ENCODE measurements at places on chromosomes 2 and 18.

- no peak for DNase-seq
Measured at GRCh38 chr2:241473399-241473798, 35.0 kb downstream of the STK25 start.

- no peak for DNase-seq
Measured at GRCh38 chr2:165692906-165693305, 101.1 kb downstream of the GALNT3 start.

- DNase-seq = peak; percentile 82
Measured at GRCh38 chr2:231489990-231490389, 25.7 kb upstream of the NCL start.

DNA sequence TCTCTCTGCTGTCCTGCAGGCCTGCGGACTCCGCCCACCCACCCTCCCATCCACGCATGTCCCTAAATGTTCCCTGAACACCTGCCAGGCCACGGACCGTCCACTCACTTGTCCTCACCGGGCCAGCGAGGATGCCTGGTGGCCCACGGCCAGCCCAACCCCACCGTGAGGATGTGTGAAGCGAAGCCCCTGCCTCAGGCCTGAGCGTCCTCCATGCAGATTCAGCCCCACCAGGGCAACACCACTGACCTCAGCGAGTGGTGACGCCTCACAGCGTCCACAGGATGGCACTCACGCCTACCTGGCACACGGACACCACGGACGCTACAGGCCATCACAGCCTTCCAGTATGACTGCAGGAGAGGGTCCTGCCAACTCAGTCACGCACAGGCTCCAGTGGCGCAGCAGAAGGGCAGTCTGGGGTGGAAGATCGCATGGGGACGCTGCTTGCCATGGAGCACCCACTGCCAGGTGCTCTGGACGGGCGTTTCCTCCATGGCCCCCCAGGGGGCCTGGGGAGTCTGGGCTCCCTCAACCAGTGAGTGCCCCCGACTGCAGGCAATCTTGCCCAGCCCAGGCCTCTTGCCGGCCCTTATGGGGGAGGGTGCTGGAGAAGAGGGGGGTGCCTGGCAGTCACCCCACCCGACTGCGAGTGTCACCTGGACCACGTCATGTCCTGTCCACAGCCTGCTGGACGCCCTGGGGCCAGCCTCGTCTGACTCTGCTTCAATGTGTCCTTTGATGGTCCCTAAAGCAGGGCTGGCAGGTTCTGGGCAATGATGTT is 25.4 kb downstream of the HDAC4 start:
- DNase-seq = peak; percentile 48

GRCh38 chr2:127179766-127180165 is 40.3 kb downstream of the CYP27C1 start:
- no peak for DNase-seq

DNA sequence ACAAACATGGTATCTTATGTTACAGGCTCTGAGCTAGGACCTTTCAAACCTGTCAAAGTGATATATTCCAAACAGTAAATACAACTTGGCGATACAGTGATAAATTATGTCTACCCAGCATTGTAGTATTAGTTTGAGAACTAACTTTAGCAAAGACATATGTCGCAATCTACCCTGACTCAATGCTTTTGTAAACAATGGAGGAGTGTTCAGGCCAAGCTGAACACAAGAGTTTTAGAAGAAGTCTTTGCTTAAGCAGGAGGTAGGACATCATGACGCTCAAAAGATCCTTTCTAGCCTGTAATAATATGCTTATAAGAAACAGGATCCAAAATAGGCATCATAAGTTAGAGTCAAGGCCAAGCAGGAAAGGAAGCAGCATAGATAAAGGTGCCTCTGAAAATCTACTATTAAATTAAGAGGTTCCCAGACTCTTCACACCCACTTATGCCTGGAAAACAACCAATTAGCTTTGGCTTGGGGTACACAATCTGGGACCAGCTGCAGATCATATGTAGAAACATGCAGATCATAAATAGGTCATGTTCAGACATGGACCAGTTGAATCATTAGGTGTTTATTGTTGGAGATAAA is 132.5 kb downstream of the CSRNP3 start:
- no peak for DNase-seq

DNA sequence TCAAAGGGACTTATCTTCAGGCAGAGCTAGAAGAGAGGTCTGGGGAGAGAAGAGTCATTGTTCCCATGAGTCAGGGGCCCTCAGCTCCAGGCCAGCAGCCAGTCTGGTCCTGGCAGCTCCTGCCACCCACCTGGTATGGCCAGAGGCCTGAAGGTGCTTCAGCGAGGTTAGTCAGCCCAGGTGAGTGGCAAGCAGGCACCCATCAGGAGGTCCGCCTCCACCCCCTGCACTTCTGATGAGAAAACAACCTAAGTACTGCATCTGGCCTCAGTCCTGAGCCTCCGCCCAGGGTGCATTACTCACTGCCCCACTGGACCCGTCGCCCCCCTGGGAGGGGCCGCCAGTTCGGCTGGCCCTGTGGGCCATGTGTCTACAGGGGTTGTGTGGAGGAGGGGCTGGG is 130.2 kb downstream of the INHBB start:
- DNase-seq = no peak

DNA sequence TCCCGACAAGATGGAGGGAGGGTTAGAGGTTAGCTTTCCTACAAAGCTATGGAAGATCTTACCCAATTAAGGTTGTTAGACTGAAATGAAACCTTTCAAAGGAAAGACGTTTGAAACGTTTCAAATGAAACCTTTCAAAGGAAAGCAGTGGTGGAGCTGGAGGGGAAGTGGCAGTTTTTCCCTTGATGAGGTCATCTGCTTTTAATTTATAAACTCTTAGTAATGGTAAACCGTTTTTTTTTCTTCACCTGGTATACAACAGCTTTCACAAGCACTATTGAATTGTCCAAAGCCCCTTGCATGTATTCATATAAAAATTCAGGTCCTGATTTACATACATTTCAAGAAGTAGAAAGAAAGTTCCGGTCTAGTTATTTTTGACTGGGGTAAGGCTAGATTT is 7.4 kb downstream of the PMAIP1 start:
- no peak for DNase-seq

DNA sequence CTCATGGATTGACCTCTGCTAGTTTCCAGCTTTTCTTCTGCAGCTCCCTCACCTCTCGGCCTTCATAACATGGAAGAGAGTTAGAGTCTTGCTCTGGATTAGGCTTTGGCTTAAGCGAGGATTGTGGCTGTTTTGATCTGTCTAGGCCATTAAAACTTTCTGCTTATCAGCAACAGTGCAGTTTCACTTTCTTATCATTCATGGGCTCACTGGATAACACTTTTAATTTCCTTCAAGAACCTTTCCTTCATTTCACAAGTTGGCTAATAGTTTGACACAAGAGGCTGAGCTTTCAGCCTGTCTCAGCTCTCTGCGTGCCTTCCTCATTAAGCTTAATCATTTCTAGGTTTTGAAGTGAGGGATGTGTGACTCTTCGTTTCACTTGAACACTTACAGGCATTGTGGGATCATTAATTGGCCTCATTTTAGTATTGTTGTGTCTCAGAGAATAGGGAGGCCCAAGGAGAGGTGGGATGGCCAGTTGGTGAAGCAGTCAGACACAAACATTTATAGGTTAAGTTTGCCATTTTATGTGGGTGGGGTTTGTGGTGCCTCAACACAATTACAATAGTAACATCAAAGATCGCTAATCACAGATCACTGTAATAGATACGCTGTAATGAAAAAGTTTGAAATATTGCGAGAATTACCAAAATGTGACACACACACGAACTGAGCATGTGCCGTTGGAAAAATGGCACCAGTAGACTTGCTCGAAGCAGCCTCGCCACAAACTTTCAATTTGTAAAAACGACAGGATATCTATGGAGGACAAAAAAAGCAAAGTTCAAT is 129.3 kb downstream of the ZNF236 start:
- DNase-seq = no peak

DNA sequence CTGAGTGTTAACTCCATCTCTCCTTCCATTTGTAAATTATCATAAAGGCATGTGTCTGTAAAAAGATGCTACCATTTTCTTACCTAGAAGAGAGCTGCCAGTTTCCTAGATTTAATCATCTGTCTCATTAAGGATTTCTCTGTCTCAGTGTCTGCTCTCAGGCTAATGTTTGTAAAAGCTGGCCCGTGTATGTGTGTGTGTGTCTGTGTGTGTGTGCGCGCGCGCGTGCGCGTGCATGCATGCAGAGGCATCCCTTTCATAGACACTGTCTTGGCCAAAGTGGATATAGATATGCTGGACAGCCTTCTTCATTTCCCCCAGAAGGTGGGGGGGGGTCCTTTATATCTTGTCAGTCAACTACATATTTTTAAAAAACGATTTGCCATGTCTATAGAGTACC is 18.9 kb downstream of the MGAT5 start:
- no peak for DNase-seq

DNA sequence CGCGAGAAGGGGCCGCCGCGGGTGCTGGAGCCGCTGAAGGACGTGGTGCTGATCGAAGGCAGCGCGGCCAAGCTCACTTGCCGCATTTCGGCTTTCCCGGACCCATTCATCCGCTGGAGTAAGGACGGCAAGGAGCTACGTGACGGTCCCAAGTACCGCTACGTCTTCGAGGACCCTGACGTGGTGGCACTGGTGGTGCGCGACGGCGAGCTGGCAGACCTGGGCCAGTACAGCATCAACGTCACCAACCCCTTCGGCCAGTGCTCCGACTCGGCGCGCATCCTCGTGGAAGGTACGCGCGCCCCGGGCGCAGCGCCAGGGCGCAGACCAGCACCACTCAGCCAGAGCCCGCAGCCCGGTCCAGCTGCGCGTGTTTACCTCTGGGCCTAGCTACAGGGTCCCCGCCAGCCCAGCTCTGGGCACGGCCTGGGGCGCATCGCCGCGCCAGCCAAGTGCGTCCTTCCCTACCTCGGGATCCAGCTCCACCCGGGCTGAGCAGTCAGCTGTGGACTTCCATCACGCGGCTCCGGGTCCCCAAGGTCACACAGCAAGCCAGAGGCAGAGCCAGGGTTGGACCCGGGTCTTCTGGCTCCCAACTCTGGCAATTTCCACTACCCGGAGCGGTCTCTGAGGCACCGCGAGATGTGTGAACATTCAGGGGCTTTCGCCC is 1.7 kb upstream of the GMPPA start:
- DNase-seq = no peak

GRCh38 chr2:26968001-26968400 is 2.4 kb upstream of the MAPRE3 start:
- no peak for DNase-seq

GRCh38 chr2:146003337-146003736 is 1483.4 kb upstream of the ZEB2 start:
- no peak for DNase-seq

Measured in H1 (cell line).